ENCODE measurements at places on chromosomes 16 and 17.
A peak's percentile ranks its signal among the peaks of the same experiment; 100 is the strongest.

DNA sequence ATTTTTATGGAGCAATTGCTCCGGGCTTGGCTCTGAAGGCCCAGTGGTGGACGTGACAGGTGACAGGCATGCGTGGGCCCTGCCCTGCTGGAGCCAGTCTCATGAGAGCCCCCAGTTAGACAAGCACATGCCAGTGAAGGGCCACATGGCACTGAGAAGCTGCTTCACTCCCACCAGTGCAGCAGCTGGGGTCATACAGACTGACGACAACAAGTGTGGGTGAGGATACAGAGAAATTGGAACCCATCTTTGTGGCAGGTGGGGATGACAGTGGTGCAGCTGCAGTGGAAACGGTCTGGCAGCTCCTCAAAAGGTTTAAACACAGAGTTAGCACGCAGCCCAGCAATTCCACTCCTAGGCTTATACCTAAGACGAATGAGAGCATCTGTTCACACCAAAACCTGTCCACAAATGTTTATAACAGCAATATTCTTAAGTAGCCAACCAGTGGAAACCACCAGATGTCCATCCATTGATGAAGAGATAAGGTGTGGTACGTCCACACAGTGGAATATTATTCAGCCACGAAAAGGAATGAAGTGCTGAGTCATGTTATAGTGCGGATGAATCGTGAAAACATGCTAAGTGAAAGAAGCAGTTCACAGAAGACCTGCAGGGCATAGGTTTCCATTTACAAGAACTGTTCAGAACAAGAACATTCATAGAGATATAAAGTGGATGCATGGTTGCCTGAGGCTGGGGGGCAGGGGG, 12.5 kb upstream of the CIBAR2 start:
- DNase-seq = no peak

- no peak for DNase-seq
Observed at GRCh38 chr16:59887856-59888255, 1153.7 kb upstream of the GOT2 start.

- DNase-seq = no peak
Observed at GRCh38 chr17:19703828-19704613, 12.4 kb downstream of the SLC47A2 start.

- DNase-seq = no peak
Observed at GRCh38 chr16:34802396-34802795, 1343.0 kb downstream of the TP53TG3F start.

GRCh38 chr17:63753215-63753614, 11.6 kb upstream of the STRADA start:
- no peak for DNase-seq

DNA sequence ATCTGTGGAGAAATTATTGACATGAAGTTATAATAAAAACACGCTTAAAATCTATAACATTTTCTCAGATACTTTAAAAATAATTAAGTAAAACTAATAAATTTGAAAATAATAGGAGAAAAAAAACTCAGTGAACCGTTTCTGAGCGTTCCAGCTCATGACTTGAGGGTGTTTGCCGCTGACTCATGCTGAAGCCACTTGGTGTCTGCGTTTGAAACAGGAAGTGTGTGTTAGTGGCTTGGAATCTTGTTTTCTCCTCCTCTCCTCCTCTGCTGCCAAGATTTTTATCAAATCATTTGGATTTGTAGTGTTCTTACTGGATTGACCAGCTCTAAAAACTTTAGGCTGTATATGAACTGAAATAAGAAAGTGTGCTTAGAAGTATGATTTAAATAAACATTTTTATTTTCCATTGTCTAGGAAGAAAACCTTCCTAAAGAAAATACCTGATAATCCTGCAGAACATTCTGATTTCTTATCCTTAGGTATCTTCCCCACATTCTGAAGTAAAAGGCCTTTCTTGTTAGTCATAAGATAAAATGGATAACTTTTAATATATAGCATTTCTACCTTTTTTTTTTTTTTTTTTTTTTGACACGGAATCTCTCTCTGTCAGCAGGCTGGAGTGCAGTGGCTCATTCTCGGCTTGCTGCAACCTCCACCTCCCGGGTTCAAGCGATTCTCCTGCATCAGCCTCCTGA, 30.8 kb downstream of the USP10 start:
- DNase-seq = peak; percentile 62

GRCh38 chr16:4328046-4328781, 12.3 kb downstream of the GLIS2 start:
- DNase-seq = peak; percentile 58

GRCh38 chr17:53892222-53892621, 69.5 kb downstream of the KIF2B start:
- no peak for DNase-seq

- no peak for DNase-seq
Observed at GRCh38 chr17:29180788-29181160, 576 bp upstream of the MYO18A start.

GRCh38 chr17:45739786-45740185, 44.3 kb upstream of the CRHR1 start:
- DNase-seq = no peak

- no peak for DNase-seq
Observed at GRCh38 chr17:45828582-45829133, 16.0 kb upstream of the SPPL2C start.

DNA sequence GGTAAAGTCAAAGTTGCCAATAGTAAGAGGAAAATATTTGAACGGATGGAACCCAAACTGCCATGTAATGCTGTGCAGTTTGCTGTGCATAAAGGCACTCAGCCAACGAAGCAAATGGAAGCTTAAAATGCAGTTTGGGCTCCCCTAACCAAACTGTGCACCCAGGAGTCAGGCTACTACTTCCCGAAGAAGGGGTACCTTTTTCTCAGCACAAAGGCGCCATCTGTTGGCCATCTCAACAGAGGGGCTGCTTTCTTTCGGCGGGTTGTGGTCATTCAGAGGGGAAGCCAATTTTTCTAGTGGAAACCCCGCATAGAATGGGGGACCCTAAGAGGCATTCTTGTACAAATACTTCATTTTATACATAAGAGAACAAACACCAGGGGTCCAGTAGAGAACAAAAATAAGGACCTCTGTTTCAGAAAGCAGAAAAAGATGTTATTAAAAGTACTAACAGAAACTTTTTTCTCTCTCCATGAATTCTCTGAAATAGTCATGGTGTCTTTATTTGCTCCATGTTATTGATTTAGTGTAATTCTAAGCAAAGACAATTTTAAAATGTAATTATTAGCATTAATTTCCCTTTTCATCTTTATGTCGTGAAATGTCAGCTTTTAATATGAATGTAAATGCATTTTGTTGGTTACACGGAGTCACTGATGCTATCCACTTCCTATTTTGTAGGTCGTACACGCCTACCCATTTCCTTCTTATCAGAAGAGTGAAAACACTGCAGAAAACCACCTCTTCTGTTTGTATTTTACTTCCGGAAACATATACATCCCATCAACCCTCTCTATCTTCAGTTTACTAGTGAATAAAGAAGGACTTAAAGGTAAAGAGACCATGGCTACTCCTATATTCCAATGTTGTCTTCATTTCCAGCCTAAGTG, 453.3 kb downstream of the KCNJ2 start:
- DNase-seq = peak; percentile 9

- DNase-seq = peak; percentile 35
Observed at GRCh38 chr16:87854053-87854906, 15.0 kb downstream of the SLC7A5 start.

GRCh38 chr16:22008215-22009059, 526 bp downstream of the MOSMO start:
- peak; percentile 28 for DNase-seq

DNA sequence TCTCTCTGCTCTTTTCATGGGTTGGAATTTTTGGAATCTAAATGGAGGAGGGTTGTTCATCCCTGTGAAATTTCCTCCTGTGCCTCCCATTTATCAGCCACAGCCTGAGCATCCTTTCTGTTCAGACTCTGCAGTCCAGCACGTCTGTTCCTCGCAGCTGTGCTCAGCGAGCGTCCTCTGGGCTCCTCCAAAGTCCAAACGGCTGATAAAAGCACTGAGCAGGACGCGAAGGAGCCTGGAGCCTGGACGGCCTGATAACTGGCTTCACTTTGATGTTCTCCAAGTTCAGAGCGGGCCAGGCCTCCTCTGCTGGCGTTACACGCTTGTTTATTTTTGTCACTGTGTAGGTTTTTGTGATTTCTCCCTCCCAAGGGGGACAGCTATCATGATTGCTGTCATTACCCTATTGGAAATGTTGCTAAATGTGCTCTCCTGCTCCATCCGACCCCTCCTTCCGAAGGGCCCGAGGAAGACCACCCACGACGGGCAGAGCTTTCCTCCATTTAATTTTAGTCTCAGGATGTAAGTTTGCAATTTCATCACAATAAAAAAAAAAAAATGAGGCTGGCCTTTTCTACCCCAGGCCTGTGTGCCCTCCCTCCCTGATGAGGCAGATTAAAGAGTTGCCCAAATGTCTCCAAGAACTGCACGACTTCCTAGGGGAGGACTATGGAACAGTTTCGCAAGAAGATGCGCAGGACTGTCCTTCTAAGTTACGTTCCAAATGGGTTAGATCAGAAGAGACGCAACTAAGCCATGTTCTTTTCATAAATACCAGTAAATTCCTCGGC, 290.5 kb upstream of the FOXF1 start:
- DNase-seq = no peak

DNA sequence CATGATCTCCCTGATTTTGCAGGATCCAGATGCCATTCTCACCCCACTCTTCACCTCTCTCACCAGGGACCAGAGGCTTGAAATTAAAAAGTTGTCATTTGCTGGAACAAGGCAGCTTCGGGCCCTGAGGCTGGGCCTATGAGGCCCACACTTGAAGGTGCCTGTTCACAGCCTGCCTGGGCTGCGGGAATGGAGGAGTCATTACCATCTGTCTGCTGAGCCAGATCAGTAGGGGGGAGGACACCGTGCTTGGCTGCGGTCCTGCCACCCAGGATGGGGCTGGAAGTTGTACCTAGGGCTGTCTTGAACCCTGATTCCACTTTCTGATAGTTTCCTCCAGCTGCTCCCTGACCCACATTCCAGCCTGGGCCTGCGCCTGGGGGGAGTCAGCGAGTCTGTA, 208.3 kb upstream of the N4BP1 start:
- no peak for DNase-seq

DNA sequence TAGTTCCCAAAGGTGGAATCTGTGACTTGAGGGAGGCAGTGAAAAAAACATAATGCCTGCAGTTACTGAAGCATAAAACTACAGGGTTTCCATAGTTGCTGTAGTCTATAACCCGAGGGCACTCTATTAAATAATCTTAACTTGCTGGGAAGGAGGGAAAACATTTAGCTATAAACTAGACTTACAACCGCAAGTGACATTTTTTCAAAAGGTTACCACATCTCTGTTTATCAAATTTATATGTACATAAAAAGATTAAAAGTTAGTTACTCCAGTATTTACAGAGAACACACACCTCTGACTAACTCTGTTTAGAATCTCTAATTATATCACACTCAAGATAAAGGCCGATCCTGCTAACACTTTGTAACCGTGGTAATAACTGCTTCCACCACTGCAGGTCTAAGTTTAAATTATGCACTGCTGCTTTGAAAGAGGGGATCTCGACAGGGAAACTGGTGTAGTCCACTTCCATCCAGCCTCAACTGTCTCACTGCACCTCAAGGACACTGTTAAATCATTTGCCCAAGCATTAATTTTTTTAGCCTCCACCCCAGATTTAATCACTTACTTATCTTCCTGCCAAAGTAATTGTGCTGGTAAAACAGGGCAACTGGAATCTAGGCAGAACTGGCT, 14.6 kb downstream of the KCNJ16 start:
- DNase-seq = no peak

- peak; percentile 13 for DNase-seq
Observed at GRCh38 chr17:34703533-34703932, 124.2 kb downstream of the TMEM132E start.

GRCh38 chr16:47476654-47477345, 15.7 kb downstream of the PHKB start:
- no peak for DNase-seq

GRCh38 chr16:86831366-86831765, 253.0 kb downstream of the FOXL1 start:
- DNase-seq = no peak

GRCh38 chr16:73212431-73212830, 164.5 kb upstream of the ZFHX3 start:
- DNase-seq = no peak

DNA sequence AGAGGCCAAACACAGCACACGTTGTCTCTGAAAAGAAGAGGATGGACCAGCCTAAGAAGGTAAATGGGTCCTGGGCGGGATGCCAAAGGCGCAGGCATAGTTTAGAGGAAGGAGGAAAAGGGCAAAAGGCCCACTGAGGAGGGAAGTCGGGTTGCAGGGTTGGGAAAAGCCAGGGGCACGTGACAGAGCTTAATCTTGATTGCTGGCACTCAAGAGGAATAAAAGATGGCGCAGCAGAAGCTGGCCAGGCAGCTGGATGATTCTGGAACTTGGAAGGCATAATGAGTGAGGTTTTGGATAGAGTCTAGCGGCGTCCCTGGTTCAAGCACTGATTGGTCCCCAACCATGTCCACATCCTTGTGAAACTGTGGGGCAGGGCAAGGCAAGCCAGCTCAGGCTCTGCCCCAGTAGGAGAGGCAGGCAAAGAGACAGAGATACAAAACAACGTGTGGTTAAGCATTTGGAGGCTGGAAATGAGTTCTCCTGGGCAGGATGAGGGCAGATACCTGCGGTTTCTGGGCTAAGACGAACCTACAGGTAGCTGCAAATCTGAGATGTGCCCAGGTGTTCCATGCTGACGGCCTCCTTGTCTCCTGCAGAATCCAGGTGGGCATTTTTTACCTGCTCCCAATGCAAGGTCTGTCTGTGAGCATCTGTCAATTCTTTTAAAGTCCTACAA, 52.7 kb upstream of the CIBAR2 start:
- DNase-seq = no peak

- no peak for DNase-seq
Observed at GRCh38 chr17:3596804-3597464, 12.3 kb downstream of the TRPV1 start.

DNA sequence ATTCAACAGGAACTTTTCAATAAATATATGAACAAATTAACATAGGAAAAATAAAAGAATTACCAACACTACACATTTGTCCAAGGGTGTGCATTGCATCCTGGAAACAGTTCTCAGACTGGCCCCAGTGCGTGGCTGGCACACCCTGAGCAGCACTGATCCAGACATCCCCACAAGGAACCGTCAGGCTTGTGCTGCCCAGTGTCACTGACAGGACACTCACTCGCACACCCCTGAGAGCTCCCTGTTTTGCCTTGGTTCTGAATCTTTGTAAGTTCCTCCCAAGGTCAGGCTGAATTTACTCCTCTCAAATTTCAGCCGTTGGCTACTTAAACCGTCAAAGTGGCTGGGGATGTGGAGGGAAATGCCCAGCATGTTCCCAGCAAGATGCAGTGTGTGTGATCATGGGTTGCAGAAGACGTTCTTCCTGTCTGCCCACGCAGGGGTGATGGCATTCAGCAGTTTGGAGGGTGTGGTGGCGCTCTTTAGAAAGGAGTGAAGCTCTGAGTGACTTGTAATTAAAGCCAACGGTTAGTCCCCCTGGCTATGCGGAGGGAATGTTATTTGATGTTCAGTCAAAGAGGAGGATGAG, 1.7 kb downstream of the MT2A start:
- DNase-seq = peak; percentile 83
